Left colon (tissue), 2 donors: ENCODE measurements at places on chromosomes 2 and 18. TPM values are rescaled to one million over a fixed set of nuclear protein-coding genes. Genes with fewer than 3 reads are reported as not detected.
A peak's percentile ranks its signal among the peaks of the same experiment; 100 is the strongest.

GRCh38 chr2:162297925-162298552 lies 20.4 kb downstream of the IFIH1 start:
- peak; percentile 30 for DNase-seq

DNA sequence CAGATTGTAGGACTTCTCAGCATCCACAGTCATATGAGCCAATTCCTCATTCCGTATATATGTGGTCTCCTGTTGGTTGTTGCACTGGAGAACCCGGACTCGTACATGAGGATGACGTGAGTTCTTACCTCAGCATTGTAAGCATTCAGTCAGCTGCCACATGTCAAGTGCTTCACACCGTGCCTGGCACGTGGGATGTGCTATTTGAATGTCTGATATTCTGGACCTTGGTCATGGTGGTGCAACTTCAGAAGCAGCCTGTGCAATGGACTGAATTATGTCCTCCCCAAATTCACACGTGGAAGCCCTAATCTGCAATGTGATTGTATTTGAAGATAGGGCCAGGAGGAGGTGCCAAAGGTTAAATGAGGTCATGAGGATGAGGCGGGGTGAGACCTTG lies 32.1 kb downstream of the PTGR3 start:
- DNase-seq: no peak

The ADD2 gene
- 0.61 TPM for total RNA-seq

The TCF7L1 gene
- 3.9 TPM for total RNA-seq

The NABP1 gene
- total RNA-seq: 19.0 TPM
